Breast epithelium (tissue), 4 donors: ENCODE measurements at places on chromosomes 1 and 21. TPM values are rescaled to one million over a fixed set of nuclear protein-coding genes. Genes with fewer than 3 reads are reported as not detected.

DNA sequence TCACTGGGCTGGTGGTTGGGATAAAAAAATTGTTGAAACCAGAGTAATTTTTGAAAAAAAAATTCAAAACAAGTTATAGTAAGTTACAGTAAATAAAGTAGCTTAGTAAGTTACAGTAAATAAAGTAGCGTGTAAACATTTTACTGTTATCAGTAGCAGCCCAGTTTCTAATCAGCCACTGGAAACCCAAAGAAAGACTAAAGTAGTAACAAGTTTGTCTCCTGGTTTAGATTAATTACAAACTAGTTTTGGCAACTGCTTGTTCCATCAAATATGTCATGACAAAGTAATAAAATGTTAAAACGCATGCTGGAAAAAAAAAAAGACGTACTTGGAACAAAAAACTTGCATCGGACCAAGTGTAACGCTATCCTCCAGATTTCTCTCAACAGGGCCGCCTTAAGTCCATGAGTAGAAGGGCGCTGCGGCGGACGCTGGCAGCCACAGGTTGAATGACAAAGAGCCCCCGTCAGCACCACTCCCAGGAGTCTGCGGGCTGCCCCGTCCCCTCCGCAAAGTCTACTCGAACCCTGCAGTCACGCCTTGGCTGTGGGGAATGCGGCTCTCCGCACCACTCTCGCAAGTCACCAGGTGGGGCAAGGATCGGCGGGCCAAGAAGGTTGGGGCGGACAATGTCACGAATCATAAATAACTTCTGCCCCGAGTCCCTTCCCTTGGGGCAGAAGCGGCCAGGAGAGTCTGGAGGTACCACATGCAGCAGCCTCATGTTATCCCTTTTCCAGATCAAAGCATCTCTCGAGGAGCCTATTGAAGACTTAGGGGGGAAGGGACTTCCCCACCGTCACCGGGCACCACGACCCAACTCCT is 837 bp downstream of the SLC16A1 start:
- DNase-seq, result no peak

GRCh38 chr1:235878082-235878811 is 11.5 kb upstream of the LYST start:
- DNase-seq, result no peak

GRCh38 chr1:1613509-1614082 is 1.7 kb upstream of the MIB2 start:
- no peak for DNase-seq

DNA sequence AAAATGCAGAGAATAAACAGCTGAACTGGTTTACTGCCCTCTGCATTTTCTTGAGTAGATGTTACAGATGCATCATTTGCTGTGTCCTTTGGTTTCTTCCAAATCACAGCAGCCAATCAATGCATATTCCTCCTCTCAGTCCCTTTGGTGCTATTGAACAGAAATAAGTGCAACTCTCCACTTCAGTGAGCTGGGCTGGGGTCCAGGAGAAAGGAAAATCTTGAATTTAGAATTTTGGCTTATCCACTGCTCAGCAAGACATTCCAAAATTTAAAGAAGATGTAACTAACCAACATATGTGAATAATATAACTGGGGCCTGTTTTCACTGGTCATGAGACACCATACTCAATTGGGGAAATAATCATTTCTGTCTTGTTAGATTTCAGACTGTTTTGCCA is 39.2 kb downstream of the PRMT6 start:
- no peak for DNase-seq

DNA sequence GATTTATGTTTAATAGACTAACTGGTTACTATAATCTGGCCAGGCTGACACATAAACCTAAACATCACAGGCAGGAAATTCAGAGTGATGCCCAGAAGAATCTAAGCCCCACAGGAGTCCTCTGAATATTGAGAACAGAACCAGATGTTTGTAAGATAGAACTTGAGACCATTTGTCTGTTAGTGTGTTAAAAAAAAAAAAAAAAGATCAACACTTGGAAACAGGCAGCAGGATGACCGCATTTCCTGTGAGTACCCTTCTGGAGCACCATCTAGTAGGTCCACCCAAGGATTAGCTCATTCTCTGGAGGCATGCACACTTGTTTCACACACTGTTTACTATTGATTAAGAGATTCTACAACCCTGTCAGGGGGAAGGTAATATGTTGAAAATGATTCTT is 111.4 kb upstream of the VANGL1 start:
- no peak for DNase-seq

GRCh38 chr1:166189126-166189525 is 22.3 kb upstream of the FAM78B start:
- no peak for DNase-seq

DNA sequence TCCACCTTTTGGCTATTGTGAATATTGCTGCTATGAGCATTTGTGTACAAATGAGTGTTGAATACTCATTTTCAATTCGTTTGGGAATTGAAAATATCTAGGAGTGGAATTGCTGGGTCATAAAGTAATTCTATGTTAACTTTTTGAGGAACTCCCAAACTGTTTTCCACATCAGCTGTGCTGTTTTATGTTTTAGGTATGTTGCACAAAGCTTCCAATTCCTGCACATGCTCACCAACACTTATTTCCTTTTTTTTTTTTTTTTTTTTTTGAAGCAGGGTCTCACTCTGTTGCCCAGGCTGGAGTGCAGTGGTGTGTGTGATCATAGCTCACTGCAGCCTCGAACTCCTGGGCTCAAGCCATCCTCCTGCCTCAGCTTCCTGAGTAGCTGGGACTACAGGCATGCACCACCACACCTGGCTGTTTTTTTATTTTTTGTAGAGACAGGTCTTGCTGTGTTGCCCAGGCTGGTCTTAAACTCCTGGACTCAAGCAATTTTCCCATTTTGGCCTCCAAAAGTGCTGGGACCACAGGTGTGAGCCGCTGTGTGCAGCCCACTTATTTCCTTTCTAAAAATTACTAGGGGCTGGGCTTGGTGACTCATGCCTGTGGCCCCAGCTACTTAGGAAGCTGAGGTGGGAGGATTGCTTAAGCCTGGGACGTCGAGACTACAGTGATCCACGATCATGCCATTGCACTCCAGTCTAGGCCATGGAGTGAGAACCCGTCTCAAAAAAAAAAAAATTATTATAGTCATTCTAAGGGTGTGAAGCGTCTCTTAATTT is 33.4 kb downstream of the TMCC2 start:
- no peak for DNase-seq

GRCh38 chr21:37032293-37032692 is 25.8 kb downstream of the RIPPLY3 start:
- DNase-seq, result no peak

DNA sequence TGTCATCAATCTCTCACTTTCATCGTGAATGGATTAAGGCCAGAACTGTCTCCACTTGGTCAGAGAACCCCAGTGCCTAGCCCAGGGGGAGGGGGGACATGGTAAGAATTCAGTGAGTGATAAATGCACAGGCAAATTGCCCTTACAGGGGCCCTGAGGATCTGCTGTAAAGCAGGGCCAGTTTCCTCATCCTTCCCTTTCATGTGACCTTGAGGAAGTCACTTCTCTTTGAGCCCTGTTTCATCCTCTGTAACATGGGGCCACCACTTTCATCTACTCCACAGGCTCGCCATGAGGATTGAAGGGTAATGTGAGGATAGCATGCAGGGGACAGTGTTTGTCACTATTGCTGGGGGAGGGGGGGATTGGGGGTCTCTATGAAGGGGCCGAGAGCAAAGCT is 28.1 kb upstream of the C1QA start:
- DNase-seq, result no peak

GRCh38 chr1:44505210-44505993 is 100.3 kb downstream of the RNF220 start:
- no peak for DNase-seq

DNA sequence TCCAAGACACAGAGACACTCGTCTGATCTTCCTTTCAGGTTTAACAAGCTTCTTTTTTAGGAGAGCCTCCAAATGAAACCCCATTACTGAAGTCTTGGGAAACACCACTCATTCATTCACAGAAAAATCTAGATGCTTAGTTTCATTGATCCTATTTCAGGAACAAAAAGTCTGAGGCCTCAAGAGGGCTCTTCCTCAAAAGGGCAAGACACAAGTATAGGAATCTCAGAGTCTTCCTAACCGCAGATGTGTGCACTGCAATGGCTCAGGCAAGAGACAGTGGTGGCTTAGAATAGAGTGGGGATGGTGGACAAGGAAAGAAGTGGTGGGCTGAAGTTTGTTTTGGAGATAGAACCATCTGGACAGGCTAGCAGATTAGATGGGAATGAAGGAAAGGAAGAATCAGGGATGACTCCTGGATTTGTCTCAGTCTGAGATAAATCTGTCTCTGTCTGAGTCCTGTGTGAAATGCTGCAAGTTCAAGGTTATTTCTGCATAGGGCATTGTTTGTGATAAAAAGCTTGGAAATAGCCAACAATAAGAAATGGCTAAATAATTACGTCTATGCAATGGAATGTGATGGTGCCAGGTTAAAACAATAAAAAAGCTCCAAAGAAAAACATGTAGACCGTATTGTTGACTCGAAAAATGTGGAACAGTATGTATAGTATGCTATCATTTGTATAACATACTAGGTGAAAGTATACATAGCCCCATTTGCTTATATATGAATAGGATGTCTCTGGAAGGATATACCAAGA is 8.9 kb upstream of the CTSE start:
- DNase-seq, result no peak

GRCh38 chr1:203009185-203009584 is 2.0 kb downstream of the TMEM183A start:
- no peak for DNase-seq

GRCh38 chr1:25086518-25087079 is 145.7 kb downstream of the SYF2 start:
- no peak for DNase-seq

DNA sequence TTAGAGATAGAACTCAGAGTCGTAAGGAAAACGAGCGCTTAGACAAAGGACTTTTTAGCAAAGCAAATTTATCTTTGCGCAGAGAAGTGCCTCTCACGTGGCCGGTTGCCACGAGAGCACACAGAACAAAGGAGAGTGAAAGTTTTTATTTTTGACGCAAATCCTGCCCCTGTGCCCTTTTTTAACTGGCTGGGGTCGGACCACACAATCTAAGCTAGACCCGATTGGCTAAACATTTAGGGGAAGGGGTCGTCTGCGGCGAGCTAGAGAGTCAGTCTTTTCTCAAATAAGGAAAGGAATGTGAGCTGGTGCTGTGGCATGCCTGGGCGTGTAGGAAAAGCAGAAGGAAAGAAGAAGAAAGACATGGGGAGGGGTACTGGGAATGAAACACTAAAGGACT is 2.4 kb downstream of the KRTAP10-2 start:
- no peak for DNase-seq

DNA sequence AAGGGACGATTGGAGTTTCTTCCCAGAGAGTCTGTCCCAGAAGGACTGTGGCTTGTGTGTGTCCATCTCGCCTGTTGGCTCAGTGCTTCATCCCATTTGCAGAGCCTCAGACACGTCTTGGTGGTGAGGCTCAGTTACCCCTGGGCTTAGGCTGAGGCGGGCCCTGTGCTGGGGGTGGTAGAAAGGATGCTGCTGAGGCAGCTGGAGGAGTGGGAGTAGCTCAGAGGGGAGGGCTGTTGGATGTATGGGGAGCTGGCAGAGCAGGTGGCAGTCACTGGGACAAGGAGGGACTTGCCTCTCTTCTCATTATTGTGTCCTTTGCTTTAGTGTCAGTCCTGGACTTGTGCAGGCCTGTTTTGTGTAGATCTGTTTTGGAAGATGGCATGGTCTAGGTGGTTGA is 7.3 kb upstream of the MIIP start:
- no peak for DNase-seq

DNA sequence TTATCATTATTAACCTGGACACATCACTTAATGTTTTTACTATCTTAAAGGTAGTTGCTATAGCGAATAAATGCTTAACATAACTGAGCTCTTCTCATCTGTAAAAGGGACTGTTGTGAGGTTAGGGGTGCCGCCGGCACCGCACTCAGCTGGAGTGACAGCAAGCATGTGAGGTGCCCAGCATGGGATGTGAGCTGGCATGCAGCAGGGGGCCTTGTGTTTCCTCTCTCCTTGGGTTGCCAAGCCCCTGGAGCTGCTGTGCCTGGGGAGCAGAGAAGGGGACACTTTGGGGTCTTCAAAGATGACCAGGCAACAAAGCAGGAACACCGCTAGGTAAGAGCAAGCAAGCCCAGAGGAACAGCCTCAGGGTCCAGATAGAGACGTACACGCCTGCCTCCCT is 2.1 kb upstream of the ZC3H12A start:
- DNase-seq, result peak; percentile 25

- DNase-seq, result no peak
These were observed 40.3 kb downstream of the HSF2BP start for GRCh38 chr21:43618940-43619339.

DNA sequence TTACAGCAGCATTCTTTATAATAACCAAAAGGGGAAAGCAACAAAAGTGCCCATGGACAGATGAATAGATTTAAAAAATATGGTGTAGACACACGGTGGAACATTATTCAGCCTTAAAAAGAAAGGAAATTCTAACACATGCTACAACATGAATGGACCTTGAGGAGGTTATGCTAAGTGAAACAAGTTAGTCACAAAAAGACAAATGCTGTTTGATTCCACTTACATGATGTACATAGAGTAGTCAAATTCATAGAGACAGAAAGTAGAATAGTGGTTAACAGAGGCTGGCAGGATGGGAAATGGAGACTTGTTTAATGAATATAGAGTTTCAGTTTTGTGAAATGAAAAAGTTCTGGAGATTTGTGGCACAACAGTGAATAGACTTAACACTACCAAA is 151.4 kb downstream of the CYYR1 start:
- DNase-seq, result no peak

GRCh38 chr21:40404396-40404800 is 442.6 kb downstream of the DSCAM start:
- no peak for DNase-seq

DNA sequence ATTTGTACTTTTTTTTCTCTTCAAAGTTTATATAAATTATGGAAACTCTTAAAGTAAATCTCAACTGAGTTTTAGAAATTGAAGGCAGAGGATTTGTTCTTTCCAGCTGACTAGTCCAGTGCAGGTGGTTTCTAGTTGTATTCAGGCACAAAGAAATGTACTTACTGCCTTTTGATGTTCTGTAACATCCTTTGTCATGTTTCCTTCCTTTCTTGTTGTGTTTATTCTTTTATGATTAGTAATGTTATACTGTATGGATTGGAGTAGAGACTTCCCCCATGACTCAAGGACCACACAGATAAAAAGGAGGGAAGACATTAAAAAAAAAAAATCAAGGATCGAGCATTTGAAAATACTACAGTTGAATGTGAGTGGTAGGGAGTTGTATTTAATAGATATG is 8.0 kb downstream of the HIPK1 start:
- DNase-seq, result no peak

- no peak for DNase-seq
These were observed 49.0 kb downstream of the OBSCN start for GRCh38 chr1:228256626-228257375.

HAPLN2 gene
- total RNA-seq, result not detected

CELF3 gene
- total RNA-seq, result not detected

EXOC8 gene
- total RNA-seq, result 13.1 TPM

REN gene
- not detected for total RNA-seq

HP1BP3 gene
- 317 TPM for total RNA-seq

SLC35A3 gene
- total RNA-seq, result 31.8 TPM

SYCP1 gene
- total RNA-seq, result 0.16 TPM

TDRD5 gene
- total RNA-seq, result 0.96 TPM

HSD11B1 gene
- 7.5 TPM for total RNA-seq

SLC35D1 gene
- total RNA-seq, result 11.5 TPM

TDRD10 gene
- 2.9 TPM for total RNA-seq
